ENCODE measurements at places on chromosomes 5 and 9.

DNA sequence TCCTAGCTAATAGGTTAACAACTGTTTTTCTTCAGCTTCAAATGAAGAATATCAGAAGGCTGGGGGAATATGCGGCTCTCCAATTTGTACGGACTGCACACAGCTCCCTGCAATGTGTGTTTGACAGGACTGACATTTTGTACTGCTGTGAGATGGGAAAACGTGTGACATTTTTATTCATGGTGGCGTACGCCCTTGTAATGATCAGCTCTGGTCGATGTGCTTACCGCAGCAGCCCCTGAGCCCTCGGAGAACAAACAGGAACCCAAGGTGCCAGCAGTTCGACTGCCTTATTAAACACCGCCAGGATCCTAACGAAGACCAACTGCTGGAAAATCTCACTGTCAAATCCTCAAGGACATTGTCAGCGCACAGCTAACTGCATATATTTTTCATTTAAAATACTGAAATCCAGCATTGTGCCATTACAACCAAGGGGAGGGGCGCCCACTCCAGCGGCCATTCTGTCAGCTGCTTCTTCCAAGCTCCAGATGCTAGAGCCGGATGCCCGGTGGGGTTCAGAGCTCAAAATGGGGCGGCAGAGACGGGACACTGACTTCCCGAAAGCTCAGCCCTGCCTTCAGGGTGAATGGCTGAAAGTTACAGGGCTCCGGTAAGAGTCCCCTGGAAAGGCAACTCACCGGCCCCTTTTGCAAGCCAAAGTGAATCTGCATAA is 66.8 kb downstream of the CRB2 start:
- no peak for DNase-seq

DNA sequence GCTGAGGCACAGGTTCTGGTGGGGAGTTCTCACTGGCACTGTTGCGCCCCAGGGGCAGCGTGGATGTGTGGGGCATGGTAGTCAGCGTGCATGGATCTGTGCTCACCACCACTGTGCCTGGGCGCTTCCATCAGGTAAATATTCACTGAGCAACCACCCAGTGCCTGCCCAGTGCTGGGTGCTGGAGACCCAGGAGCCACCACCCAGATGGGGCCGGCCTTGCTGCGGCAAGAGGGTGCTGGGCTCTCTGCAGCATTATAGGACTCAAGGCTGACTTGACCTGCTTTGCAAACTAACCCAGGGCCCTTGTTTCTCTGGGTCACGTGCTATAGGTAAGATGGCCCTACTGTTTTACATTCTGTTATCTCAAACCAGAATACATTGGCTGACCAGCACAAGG is 60.5 kb downstream of the DAP start:
- DNase-seq: no peak

DNA sequence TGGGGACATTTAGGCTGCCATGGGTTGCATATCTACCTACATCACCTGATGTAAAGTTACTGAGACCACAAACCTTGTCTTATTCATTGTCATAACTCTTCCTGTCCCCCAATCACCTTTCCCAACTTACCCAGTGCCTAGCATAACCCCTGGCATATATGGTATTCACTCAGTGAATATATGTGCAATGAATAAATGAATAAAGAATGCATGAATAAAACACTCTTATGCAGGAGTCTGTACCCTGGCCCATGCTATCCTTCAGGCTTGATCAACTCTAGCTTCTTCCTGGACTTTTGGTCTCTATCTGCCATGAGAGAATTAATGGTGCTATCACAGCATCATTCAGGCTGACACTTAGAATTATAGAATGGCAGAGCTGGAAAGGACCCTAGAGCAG is 285.2 kb downstream of the SMARCA2 start:
- no peak for DNase-seq

DNA sequence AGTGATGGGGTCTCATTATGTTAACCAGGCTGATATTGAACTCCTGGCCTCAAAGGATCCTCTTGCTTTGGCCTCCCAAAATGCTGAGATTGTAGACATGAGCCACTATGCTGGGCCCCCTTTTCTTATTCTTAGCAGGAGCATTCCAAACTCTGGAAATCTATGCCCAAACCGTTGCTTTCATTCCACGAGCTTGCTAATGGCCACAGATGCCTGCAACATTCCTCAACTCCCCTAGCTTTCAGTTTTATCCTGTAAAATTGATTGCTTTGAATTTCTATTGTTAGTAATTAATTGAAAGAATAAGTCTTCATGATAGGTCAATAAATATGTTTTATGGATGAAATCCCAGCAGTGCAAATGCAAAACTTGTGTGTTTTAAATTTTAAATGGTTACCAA is 564.8 kb upstream of the WWC1 start:
- no peak for DNase-seq

- no peak for DNase-seq
Observed at GRCh38 chr9:16727452-16728136, 142.9 kb downstream of the BNC2 start.

DNA sequence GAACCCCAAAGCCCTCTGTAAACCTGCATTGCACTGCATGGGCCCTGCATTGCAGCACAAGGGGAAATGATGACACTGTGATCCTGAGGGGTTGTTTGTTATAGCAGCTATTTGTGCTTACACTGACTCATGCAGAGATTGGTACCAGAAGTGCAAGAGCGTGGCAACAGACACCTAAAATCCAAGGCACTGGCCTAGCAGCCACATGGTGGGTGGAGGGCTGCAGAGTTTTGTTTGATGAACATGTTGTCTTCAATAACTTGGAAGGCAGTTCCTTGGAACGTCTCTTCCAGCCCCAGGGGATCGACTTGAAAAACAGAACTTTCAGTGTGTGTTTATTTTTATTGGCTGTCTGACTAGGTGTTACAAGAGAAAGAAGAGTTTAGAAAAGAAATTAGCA is 14.5 kb downstream of the FCN2 start:
- no peak for DNase-seq

DNA sequence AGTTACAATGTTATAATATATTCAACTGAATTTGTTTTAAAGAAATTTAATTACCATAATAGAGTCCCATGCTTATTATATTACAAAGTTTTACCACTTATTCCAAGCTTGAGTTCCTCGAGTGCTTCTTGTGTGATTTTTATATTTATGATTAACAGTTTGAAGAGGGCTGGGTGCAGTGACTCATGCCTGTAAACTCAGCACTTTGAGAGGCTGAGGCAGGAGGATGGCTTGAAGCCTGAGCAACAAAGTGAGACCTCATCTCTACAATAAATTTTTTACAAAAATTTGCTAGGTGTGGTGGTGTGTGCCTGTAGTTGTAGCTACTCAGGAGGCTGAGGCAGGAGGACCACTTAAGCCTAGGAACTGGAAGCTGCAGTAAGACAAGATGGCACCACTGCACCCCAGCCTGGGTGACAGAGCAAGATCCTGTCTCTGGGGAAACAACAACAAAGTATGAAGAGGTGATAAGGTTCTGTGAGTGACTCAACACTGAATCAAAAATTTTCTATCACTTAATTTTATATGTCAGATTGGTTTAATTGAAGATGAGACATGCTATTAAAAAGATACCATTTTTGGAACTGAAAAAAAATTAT is 9.2 kb downstream of the POC5 start:
- DNase-seq: no peak

- no peak for DNase-seq
Observed at GRCh38 chr5:139065306-139065705, 132.9 kb downstream of the SIL1 start.

GRCh38 chr5:40683305-40683704 is 3.6 kb downstream of the PTGER4 start:
- DNase-seq: no peak

- no peak for DNase-seq
Observed at GRCh38 chr5:82924226-82925060, 152.8 kb downstream of the TMEM167A start.

DNA sequence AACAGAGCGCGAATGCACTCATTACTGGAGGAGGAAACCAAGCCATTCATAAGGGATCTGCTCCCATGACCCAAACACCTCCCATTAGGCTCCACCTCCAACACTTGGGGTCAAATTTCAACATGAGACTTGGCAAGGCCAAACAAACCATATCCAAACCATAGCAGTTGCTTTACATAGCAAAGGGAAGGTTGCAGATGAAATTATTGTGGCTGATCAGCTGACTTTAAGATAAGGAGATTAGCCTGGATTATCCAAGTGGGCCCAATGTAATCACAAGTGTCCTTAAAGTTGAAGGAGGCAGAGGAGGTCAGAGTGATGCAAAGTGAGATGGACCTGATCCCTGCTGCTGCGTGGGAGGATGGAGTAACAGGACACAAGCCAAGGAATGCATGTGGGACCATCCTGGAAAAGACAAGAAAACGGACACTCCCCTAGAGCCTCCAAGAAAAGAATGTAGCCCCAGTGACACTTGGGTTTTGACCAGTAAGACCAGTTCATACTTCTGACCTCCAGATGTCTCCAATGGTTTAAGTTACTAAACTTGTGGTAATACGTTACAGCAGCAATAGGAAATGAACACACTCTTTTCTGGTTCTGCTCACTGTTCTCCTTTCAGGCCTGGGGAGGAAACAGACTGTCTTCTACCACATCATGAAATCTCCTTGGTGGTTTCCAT is 167.3 kb downstream of the GNAQ start:
- DNase-seq: no peak
